ENCODE measurements at places on chromosomes 11 and 22.
A peak's percentile ranks its signal among the peaks of the same experiment; 100 is the strongest.

- no peak for DNase-seq
Measured at GRCh38 chr11:36118084-36118483, 171.1 kb downstream of the COMMD9 start.

DNA sequence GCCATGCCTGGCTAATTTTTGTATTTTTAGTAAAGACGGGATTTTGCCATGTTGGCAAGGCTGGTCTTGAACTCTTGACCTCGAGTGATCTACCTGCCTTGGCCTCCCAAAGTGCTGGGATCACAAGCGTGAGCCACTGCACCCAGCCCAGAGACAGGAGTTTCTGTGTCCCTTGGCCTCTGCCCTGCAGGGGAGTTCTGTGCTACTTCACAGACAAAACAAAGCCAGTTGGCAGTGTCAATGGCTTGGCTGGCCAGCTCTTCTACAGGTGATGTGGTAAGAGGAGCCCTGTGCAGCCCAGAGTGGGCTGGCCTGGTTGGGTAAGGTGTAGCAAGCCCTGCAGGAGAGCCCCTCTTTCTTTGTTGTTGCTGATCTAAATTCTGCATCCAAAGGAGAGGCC, 60.5 kb upstream of the SHISAL1 start:
- DNase-seq, result no peak

GRCh38 chr22:19554834-19555404, 30.7 kb upstream of the CLDN5 start:
- DNase-seq, result no peak

GRCh38 chr11:44018127-44018521, 29.7 kb upstream of the ACCSL start:
- DNase-seq, result no peak

DNA sequence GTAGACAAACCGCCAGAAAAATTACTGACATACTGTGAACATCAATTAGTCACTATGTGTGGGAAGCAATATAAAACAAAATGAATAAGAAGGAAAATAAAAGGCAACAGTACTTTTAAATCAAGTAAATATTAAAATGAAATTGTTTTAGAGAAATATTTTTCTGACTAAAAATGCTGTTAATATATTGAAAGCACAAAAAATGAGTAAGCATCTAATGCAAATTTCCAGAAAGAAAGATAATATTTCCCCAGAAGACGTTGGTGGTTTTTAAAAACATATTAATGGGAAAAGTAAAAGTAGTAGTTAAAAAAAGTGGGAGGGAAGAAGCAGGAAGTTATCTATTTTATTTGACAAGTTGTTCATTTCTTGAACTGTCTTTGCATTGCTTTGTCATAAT, 16.5 kb downstream of the XKR3 start:
- DNase-seq, result no peak

- DNase-seq, result peak; percentile 64
Measured at GRCh38 chr11:128290106-128290840, 297.1 kb downstream of the ETS1 start.

- no peak for DNase-seq
Measured at GRCh38 chr11:62449451-62449851, 30.6 kb downstream of the SCGB1A1 start.

- DNase-seq, result no peak
Measured at GRCh38 chr11:122101625-122102291, 14.3 kb downstream of the BLID start.

GRCh38 chr11:111982019-111982464, 43.2 kb upstream of the DLAT start:
- DNase-seq, result peak; percentile 44

DNA sequence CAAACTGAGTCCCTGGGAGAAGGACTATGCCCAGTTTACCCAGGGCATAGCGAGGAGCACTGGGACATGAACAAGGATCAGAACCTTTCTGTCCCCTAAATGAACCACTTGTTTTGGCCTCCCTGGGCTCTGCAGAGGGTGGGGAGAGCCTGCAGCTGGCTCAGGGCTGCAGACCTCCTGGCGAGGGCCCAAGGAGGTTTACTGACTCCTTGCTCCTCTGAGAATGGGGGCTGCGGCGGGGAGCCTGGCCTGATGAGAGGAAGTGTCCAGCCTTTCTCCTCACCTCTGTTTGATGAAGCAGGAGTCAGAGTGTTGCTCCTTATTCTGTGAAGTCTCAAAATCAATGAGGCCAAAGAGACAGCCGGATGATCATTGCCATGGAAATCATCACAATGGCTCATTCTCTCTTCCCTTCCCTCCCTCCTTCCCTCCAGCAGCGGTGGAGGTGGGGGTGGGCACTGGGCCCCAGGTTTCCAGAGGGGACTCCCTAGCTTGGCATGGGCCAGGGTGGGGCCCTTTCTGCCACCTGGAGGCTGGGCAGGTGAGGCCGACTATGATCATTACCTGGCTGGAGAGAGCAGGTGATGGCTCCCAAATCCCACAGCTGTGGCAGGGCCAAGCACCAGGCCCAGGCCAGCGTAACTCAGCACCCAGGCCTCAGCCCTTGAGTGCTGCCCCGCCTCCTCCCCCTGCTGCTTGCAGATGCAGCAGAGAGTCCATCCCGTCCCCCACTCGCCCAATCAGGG, 169.7 kb downstream of the CEP164 start:
- no peak for DNase-seq

DNA sequence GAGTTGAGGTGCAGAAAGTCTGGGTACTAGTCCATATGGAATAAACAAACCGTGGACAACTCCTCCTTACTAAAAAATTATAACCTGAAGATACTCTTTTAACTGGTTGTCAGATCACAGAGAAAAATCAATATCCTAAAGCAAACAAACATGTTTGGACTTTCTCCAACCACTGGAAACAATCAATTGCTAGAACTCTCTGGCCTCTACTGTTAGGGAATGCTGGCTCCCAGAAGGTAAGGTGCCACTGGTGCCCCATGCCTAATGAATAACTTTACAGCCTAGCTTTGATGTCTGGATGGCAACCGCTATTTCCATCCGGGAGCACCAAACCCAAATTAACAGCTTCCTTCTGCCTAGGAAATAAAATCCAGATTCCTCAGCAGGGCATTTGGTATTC, 74.5 kb downstream of the AMBRA1 start:
- DNase-seq, result no peak

DNA sequence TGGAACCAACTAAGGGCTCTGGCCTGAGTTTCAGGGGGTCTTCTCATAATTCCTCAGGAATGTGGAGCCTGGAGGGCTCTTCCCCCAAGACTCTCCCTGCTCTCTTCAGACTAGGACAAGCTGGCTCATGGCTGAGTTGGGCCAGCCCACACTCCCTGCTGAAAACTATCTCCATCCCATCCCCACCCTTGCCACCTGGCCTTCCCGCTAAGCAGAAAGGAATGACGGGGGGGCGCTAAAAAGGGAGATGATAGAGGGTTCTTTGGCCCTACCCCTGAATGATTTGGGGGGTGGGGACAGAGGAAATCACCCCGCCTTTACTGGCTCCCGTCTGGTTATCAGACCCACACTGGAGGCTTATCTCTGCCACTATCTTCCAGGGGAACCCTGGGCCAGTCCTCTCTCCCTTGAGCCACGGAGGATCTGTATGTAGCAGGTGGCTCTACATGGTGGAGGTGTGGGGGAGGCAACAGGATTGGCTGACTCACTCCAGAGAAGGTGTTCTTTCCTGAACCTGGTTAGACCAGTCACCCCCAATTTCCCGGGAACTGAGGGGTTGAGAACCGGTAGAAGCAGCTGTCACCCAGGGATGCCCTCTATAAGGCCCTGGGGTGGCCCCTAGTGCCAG, 5.7 kb downstream of the SMTN start:
- DNase-seq, result no peak

DNA sequence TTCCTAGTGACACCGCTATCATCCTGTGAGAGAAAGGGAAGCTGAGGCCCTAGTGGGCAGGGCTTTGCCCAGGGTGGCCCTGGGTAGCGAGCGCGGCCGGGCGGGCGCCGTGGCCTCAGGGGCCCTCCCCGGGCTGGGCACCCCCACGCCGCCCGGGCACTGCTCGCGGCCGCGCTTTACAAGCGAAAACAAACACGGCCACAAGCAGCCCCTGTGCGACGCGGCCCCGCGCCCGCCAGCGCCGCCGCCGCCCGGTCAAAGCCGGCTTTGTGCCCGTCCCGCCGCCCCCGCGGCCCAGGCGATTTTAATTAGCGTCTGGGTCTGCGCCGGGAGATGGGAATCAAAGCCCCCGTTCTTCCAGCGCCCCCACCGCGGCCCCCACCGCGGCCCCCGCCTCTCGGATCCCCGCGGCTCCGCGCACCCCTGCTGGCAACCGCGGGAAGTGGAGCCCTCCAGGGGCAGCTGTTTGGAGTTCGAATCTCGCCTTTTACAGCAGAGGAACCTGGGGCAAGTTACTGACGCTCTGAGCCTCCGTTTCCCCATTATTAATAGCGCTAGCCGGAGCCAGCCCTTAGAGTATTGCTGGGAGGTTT, 47.9 kb downstream of the CHRDL2 start:
- no peak for DNase-seq

DNA sequence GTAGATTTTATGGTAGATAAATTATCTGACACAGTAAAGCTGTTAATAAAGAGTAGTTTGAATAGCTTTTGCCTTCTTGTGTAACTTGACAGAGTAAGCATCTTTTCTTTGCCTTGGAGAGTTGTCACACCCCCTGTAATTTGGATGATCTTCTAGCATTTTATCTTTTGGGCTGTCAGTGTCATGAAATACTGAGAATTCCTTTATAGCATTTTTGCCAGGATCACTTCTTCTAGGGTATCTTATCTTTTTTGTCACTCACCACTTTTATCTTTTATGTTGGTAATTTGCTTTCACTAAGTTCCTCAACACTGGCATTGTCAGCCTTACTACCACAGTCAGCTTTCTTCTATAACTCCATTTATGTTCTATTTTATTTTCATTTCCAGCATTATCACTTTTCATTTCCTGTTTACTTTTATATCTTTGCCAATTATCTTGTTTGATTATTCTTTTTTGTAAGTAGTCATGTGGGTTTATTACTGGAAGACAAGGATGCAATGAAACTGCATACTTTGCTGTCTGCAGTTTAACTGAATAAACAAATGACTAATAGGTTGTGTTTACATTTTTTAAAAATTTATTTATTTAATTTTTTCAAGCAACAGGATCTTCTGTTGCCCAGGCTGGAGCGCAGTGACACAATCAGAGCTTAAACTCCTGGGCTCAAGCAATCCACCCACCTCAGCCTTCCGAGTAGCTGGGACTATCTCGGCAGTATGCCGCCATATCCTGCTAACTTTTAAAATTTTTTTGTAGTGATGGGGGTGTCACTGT, 28.1 kb upstream of the ACAT1 start:
- DNase-seq, result no peak

- DNase-seq, result no peak
Measured at GRCh38 chr11:65525546-65526480, 930 bp downstream of the SCYL1 start.

GRCh38 chr11:17883946-17884345, 128.9 kb downstream of the SERGEF start:
- DNase-seq, result no peak

GRCh38 chr11:118488480-118489109, 38.7 kb upstream of the TTC36 start:
- DNase-seq, result peak; percentile 69

DNA sequence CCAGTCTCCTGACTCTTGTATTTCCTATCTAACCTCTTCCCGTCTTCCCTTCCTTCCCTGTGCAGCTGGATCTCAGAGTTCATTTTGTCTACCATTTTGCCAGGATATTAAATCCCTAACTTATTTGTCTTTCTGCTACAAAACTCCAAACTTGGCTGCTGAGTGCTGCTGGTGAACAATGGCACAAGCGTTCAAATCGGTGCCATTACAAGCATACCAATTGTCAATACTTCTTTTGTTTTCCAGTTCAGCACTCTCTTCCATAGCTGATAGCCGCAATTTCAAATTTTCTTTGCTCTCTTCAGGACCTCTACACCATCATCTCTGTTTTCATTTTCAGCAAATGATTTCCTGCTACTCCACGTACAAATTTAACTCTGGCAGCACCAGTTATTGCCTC, 13.4 kb downstream of the IL18 start:
- no peak for DNase-seq

DNA sequence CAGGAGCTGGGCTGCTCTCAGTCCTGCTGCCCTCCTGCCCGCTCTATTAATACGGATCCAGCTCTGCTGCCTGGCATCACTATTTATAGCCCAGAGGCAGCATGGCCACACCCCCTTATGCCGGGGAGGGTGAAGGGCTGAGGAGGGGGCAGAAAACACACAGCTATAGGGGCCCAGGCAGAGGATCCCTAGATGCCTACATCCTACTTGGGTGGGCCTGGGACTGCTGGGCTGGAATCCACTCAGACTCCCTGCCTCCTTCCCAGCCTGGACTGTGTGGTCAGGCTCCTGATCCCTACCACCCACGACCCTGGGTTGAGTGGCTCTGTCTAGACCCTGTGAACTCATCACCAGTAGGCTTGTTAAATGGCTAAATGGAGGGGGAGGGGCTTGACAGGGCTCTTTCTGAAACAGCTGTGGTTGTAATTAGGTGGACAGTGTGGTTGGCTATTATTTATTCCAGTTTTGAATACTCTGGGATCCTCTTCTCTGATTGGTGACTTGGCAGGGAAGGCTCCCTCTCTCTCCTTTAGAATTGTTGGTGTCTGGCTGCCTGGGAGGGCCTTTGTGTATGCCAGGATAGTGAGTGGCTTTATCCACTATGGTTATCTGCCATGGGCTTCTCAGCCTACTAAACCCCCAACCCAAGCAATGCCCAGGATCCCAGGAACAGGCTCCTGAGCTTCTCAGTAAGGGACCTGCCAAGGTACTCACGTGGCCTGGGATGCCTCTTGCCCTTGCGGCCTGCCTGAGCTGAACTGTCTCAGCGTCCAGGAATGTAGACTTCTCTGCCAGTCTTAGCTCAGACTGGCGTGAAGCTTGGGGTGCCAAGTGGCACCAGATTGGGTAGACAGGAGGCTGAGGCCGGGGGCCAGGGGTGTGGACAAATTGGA, 15.2 kb downstream of the PHLDB1 start:
- no peak for DNase-seq

- peak; percentile 37 for DNase-seq
Measured at GRCh38 chr22:37472418-37473006, 13.7 kb downstream of the MFNG start.

DNA sequence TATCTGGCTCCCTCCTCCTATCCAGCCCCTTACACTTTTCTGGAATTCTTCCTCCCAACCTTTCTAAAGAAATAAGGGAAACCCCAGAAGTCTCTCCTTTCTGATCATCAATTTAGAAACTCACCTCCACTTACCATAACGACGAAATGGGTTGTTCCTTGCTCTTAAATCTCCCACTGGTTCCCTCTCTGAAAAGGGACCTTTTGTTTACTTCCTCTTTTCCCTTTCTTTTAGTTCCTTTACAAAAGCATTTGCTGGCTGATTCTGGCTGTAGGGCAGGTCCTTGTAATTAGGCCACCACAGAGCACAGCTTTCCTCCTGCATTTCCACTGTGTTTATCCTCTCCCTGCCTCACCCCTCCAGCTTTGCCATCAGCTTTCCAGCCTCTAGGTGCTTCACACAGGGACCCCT, 12.0 kb downstream of the JAML start:
- DNase-seq, result no peak

DNA sequence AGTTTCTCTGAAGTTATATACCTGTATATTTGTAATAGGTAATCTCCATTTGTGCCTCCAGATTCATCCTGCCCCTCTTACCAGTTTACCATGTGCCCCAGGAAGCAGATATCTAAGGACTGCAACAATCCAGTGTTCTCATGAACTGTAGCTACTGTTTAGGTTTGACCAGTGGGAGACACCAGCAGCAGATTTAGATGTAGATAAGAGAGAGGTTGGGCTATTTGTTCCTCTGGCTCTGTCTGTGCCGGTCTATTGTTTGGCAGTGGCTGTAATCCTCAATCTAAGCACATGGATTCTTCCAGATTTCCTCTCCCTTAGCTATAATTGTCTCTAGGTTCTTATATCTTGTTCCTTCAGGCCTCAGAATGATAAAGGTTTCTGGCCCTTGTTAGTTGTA, 88.4 kb downstream of the ANO3 start:
- DNase-seq, result no peak
